ENCODE measurements at places on chromosomes 3 and 15.

- no peak for DNase-seq
Measured at GRCh38 chr3:112654492-112654891, 13.5 kb upstream of the CCDC80 start.

GRCh38 chr3:81433675-81434074 lies 327.8 kb downstream of the GBE1 start:
- DNase-seq, result no peak

GRCh38 chr15:56964182-56964581 lies 45.7 kb downstream of the TCF12 start:
- DNase-seq, result no peak

GRCh38 chr3:40923143-40923542 lies 276.2 kb upstream of the CTNNB1 start:
- no peak for DNase-seq

DNA sequence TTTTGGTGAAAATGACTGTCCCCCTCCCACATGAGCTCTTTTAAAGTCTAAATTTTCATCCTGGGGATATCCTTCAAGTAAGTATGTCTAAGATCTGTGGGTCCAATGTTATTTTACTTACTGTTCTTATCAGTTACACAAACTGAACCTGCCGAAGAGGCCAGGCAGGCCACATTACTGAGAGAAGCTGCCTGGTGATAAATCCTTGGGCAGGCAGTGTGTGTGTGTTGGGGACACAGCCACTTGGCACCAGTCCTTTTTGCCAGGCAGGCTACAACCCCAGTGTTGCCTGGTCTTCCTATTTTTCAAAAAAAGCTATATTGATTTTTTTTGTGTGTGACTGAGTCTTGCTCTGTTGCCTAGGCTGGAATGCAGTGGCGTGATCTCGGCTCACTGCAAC lies 50.6 kb upstream of the RASA2 start:
- no peak for DNase-seq

- DNase-seq, result no peak
Measured at GRCh38 chr3:30962493-30962892, 68.0 kb upstream of the GADL1 start.

DNA sequence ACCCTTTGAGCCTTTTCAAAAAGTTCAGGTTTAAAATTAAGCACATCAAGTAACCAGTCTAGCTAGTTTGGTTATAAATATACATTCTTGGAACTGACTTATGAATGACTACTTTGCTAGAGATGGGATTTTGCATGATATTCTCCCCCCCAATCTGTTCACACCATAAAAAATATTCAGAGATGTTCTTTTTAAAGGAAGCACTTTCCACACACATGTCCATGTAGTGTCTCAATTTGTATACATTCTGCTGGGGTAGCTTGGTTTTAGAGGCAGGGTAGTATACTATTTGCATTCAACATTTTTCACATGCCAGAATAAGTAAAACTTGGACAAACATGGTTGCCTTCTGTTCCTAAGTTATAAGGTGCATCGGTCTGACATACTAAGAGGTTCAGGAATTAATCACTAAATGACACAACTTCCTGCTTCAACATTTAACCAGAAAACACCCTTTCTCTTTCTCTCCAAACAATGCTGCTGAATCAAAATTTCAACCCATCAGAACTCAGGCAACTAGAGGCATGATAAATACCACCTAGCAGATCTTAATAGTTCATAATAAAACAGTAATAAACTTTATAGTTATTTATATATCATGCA lies 57.0 kb downstream of the SUMF1 start:
- DNase-seq, result no peak

DNA sequence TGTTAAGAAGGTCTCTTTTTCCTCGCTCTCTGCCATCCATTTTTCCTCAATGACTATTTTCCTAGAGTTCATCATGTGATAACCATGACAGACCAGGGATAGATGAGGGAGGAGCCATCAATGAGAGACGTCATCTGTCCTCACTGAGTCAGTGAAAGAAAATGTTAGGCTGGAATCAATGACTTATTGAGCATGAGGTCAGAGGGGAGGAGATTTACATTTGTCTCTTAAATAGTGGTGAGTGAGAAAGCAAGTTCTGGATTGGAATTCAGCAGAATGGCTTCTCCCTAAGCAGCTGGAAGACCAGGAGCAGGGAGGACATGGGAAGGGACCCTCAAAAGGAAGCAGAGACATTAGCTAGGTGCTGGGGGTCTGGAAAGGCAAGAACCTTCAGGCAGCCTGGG lies 28.2 kb upstream of the USP3 start:
- peak; percentile 82 for DNase-seq

- DNase-seq, result no peak
Measured at GRCh38 chr15:27787931-27788330, 311.2 kb downstream of the OCA2 start.
